ENCODE measurements at places on chromosomes 13 and 19.

DNA sequence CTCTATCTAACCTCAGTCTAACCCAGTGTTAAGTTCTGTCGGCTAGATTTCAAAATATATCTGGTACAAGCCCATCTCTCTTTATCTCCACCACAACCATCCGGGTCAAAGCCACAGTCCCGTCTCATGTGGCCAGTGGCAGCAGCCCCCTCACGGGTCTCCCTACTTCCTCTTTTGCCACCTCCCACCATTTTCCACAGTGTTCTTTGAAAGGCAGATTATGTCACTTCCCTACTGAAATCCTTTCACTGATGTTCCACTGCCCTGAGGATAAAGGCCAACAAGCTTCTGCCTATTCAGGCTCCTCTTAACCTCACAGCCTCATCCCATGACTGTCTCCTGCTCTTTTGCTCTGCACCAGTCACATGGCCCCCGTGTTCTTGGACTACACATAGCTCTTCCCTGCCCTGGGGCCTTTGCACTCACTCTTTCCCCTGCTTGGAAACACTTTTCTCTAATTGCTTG lies 117.2 kb downstream of the UBL3 start:
- DNase-seq: no peak

DNA sequence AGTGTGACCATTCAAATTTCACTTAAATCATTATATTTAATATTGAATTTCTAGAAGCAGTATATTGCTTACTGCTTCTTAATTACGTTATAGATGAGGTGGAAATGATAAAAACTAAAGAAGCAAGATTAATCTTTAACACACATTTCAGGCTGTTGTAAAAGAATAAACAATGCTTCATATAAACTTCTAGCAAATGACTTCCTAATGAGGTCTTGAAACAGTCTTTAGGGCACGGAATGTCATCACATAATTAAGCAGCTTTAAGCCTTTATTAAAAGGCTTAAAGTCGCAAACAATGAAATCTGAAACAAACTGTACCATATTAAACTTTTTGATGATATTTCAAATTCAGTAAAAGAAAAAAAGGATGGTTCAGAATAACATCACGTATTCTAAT lies 1.9 kb downstream of the SLITRK6 start:
- no peak for DNase-seq

DNA sequence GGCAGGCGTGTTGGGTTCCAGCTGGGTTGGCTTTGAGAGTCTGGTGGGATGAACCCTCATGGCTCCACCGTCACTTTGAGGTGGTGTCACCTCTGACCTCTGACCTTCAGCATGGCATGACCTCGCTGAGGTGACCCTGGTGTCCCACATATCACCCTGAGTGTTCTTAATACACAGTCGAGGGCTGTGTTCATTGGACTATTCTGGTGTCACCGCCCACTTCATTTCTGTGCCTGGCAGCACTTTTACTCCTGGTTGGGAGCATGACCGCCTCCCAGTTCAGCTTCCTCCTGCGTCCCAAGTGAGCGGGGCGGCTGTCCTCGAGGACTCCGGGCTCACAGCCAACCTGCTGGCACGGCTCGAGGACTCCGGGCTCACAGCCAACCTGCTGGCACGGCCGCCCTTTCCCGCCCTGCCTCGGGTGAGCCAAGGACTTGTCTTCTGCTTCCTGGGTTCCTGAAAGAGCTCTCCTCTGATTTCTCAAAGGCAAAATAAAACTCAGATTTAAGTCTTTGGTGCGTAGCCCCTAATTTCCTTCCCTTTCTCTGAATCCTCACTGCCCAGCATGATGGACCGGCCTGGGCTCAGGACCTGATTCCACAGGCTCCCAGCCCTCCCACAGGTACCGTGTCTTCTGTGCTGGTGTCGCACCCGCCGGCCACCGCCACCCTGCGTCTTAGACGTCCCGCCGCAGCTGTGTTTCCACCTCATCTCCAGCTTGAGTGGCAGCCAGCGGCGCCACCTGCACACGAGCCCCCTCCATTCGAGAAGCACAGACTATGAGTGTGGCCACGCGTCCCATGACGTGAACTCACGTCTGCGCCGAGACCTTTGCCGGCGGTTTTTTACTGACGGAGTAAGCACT lies 10.4 kb downstream of the ATP4B start:
- DNase-seq: peak; percentile 74

GRCh38 chr13:34076319-34076718 lies 258.4 kb downstream of the RFC3 start:
- DNase-seq: no peak

- no peak for DNase-seq
These were observed 32.8 kb downstream of the RAP2A start for GRCh38 chr13:97466722-97467121.

DNA sequence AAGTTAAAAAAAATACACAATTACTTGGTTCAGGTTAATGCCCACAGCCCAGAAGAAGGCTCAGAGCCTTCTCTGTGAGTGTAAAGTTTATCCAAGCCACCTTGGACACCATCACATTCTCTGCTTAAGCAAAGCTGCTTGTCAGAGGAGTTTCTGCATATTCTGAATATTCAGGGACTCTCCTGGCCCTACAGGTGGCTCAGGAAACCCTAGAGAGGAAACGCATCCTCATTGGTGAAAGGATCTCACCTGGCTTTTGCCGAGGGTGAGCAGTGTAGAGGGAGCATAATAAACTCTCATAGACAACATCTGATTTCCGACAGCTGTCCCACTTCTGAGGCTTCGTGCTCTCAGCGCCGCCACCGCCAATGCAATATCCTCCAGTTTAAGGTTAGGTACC lies 239.9 kb upstream of the TSHZ3 start:
- no peak for DNase-seq

GRCh38 chr13:45439781-45440462 lies 21.7 kb upstream of the SLC25A30 start:
- no peak for DNase-seq

DNA sequence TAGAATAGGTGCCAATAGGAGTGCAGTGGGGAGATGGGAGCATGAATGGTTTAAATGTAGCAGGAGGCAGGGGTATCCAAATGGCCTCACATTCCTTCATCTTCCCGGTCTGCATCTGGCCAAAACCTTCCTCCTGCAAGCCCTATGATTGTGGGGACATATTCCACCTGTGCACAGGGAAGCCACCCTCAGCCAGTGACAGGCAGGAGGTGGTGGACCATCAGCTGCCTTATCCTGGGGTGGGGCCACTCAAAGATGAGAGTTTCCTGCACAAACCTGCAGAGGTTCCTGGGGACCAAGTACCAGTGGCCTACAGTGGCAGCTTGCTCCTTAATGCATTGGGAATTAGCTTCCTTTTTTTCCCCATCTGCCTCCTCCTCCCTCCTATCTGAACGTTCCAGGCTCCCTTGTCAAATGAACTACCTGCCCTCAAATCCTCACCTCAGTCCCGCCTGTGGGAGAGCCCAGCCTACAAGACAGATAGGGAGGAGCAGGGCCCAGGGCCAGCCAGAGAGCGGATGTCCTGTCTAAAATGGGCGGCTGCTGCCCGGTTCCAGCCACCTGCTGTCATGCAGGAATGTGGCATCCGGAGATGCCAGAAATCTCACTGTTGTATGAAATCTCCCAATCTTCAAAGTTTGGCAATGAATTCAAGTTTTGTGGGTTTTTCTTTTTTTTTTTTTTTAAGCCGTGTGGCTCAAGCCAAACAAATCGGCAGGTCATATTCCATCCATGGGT lies 85.0 kb downstream of the TSHZ3 start:
- no peak for DNase-seq

GRCh38 chr13:48642061-48642460 lies 11.7 kb upstream of the CYSLTR2 start:
- no peak for DNase-seq

DNA sequence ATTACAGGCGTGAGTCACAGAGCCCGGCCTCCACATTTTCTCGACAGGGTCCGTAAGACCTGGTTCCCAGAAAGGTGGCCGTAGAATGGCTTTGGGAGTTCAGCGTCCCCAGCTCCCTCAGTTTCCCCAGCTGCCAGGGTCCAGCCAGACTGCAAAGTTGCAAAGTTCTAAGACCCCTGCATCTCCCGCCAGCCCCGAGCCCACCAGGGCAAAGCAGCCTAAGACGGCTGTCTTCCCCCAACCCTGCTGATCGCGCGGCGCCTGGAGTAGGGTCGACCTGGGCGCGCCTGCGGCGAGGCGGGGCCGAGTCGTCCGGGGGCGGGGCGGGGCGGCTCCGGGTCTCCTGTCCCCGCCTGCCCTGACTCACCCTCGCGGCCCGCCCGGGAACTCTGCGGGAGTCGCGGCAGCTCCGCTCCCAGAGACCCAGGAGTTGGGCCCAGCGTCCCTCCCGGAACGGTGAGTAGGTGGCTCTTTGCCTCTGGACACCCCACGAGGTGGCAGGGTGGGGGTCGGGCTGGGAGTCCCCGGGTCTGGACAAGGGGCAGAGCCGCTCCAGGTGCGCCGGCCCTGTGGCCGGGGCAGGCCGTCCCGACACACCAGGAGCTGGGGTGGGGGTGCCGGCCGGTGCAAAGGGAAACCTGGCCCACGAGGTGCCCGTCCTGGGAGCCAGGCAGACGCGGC lies at the start of gene LRRC8E:
LRRC8E (plus strand) TSS at position 366 of the 681 bp plus-strand sequence. CDS start 7,094 bp downstream, outside the sequence.
- peak; percentile 66 for DNase-seq

DNA sequence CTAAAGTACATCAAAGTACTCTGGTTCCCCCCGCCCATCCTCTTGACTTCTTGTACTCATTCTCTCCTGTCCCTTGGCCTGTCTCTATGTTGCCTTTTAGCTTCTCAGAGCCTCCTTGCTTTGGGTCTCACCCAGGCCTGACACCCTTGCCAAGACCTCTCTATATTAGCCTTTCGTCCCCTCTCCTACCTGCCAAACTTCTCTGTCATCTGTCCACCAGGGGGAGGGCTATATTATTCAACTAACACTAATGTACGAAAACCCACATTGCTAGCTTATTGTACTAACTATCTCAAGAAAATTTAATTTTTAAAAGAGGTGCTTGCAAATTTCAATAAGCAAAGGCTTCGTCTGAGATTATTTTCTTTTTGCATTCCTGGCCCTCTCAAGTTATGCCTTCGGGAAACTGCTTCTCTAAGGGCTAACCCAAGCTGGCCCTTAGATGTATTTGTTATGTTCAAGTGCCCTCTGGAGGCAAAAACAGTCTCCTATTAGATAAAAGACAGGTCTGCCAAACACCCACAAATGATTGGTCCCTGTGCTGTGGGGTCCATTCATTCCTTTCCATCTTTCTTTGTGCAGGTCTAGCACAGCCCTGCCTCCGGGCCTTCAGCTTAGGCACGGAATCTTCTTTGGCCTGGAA lies 6.3 kb upstream of the MRPS31 start:
- DNase-seq: peak; percentile 51

GRCh38 chr19:13827656-13828055 lies 32.4 kb downstream of the ZSWIM4 start:
- no peak for DNase-seq

- DNase-seq: no peak
These were observed 406.8 kb upstream of the HTR2A start for GRCh38 chr13:47303626-47304025.

DNA sequence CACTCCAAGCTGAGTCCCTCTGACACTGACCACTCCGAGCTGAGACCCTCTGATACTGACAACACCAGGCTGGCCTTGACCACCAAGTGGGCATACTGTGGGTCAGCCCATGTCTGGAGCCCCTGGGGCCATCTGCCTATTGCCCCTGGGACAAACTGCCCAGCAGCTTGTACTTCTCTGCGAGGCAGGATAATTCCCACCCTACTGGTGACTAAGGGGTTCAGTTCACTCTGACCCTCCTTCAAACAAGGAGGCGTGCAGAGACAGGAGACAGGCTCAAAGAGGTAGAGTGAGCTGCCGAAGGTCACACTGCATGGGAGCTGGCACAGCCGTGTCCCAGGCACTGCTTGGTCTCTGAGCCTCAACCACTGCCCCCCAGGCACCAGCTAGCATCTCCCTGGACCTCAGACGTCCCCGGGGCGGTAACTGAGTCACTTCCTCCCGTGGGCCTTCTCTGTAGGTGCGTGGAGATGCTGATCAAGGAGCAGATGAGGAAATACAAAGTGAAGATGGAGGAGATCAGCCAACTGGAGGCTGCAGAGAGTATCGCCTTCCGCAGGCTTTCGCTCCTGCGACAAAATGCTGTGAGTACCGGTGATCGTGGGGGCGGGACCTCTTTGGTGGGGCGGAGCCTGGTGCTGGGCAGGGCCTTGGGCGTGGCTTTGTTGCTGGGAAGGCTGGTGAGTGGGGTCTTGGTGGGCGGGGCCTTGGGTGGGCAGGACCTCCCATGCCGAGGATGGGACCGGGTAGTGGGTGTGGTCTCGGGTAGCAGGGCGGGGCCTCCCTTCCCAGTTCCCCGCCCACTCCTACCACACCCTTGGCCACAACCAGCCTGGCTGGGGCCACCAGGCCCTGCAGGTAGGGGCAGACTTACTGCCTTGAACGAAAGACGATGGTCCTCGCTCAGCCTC lies 5.8 kb upstream of the USE1 start:
- DNase-seq: peak; percentile 85

DNA sequence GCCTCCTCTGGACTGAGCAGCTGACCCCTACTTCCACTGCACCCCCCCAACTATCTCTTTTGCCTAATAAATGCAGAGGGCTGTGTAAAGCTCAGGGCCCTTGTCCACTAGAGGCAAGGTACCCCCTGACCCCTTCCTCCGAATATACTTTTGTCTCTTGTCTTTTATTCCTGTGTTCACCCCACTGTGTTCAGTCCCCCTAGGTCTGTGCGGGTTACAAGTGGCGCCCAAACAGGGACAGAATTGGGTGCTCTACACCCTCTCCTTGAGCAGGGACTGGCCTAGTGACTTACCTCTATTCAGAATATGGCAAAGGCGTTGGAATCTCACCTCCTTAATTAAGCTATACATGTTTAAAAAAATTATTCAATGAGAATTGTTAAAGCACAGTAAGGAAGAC lies 15.0 kb downstream of the ZNF350 start:
- no peak for DNase-seq

DNA sequence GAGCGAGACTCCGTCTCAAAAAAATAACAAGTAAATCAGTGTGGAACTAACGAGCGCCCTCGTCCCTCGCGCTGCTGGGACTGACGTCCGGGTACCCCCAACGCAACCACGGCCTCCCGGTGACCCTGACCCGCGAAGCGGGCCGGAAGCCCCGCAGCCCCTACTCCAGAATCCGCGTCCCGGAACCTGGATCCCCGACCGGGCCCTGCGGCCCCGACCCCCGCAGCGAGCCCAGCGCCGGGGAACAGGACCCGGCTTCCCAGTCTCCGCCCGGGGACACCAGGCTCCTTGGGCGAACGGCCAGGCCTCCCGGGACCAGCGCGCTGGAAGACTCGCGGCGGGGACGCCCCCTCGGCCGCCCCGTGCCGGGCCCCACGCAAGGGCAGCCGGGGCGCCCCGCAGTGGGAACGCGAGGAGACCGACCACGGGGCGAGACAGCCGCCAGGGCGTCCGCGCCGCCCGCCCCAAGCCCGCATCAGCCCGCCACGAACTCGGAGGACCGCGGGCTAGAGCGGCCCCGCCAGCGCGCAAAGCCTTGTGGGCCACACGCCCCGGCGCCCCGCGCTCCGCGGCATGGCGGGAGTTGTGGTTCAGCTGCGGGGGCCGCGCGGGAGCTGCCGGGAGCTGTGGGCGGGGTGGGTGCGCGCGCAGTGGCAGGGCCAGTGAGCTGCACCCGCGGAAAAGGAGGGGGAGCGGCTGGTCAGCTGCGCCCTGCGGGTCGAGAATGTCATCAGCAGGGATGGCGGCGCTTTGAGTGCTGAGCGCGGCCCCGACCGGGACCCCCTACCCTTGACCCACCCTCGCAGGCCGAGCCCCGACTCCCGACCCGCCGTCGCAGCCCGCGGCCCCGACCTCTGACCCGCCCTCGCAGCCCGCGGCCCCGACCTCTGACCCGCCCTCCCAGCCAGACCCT lies 7.5 kb upstream of the MADCAM1 start:
- DNase-seq: peak; percentile 99

- DNase-seq: no peak
These were observed 21.7 kb downstream of the GNG7 start for GRCh38 chr19:2680808-2681207.

- DNase-seq: no peak
These were observed 1136.0 kb downstream of the PCDH17 start for GRCh38 chr13:58767566-58767965.

- no peak for DNase-seq
These were observed 5.2 kb downstream of the MAP2K7 start for GRCh38 chr19:7908742-7909461.
